ENCODE measurements at places on chromosomes 1 and 21.
A peak's percentile ranks its signal among the peaks of the same experiment; 100 is the strongest.

- DNase-seq = peak; percentile 28
Observed at GRCh38 chr1:82377201-82377884, 576.6 kb downstream of the ADGRL2 start.

DNA sequence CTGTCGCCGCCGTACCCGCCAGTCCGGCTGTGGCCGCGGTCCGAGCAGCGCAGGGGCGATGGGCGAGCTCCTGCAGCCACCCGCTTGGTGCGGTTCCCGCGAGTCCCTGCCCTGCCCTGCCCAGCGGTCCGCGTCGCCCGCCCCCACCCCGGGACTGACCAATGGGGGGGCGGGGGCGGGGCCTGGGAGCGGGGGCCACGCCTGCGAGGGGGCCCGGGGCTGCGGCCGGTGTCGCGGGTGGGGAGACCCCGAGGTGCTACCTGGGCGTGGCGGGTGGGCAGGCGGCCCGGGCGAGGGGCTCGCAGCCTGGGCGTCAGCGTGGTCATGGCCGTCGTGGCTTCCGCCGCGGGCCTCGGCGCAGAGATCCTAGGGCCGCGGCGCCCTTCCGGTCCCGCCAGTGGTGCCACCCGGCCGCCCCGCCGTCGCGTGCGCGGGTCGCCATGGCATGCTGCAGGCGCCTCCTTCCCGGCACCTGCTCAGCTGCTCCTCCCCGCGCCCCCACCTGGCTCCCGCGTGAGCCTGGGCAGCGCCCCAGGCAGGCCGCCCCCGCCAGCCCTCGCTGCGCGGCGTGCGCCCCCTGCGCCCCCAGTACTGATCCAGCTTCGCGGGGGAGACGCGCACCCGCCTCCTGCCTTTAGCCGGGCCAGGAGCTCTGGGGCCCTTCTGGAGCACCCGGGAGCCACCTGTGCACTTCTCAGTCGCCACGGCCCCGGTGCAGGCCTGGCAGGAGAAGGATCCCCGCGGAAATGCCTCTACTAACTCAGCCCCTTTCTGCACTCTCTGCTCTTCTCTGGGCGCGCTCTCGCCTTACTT is at the start of gene BMP8B:
BMP8B (minus strand) TSS at position 108 of the 813 bp plus-strand sequence. CDS start 380 bp downstream, outside the sequence.
- no peak for DNase-seq

DNA sequence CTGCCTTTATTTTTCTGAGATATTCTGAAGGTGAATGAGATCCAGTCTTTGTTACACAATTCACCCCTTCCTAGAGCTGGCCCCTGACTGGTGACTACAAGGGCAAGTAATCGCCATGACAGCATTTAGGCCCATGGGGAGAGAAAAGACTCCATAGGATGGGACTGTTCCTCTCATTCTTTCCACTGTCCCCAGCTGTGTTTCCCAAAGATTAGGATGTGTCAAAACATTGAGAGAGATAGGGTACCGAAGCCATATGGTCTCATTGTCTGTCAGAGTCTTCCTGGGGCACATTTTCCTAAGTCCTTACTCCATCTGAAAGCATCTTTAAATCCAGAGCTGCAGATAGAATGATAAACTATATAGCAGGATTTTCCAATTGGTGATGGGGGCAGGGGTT is 423.5 kb downstream of the OMA1 start:
- DNase-seq = no peak

DNA sequence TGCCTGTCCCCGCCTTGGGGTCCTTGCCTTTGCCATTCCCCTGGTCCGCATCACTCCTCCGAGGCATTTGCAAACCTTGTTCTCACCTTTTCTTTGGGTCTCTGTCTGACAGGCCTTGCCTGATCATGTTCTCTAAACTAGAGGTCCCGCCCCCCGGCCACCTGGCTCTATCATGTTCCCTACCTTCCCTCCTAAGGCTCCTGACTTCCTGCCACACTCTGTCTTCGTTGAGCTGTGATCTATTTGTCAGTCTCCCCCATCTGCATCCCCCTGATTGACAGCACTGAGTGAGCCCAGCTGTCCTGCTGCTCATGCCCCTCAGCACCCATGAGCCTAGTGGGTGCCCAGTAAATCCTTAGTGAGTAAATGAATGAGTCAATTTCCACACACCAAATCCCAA is 22.8 kb downstream of the ERG start:
- DNase-seq = no peak

GRCh38 chr1:203351037-203351625 is at the start of gene FMOD:
Gene FMOD, minus strand, starts transcription at chr1:203351122. Its CDS starts 2,852 bp downstream, at chr1:203348270.
- DNase-seq = no peak

DNA sequence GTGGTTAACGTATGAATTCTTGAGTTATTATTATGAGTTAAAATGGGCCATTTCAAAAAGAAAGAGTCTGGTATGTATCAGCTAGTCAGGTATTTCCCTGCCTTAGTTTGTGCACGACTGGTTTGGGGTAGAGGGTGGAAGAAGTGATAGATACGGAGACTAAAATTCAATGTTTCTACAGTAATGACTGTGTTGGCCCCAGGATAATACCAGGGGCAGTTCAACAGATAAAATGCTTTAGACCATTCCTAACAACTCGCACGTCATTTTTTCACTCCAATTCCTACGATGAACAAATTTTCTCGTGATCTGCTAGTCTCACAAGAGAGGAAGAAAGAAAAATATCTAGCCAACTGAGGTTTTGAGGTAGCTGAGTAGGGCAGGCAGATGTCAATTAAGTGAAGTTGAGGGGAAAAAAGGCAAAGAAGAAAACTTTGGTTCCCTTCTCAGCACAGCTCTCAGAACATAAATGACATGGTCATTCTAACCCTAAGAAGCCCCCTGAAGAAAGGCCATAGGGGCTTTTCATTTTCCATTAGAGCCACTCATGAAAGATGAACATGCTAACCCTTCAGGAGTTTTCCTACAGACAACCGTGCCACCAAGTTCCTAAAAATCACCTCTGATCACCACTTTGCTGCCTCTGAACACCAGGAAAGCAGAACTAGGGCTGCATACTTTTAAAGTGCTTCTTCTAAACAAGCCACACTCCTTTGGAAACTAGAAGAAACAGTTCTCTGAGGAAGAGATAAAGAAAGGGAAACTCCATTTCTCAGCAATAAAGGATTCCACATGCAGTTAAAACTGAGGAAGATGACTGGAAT is 5.6 kb downstream of the MCOLN2 start:
- DNase-seq = no peak

GRCh38 chr1:107473065-107473464 is 332.2 kb downstream of the NTNG1 start:
- DNase-seq = no peak

GRCh38 chr1:58882322-58882948 is 98.6 kb upstream of the JUN start:
- DNase-seq = no peak

DNA sequence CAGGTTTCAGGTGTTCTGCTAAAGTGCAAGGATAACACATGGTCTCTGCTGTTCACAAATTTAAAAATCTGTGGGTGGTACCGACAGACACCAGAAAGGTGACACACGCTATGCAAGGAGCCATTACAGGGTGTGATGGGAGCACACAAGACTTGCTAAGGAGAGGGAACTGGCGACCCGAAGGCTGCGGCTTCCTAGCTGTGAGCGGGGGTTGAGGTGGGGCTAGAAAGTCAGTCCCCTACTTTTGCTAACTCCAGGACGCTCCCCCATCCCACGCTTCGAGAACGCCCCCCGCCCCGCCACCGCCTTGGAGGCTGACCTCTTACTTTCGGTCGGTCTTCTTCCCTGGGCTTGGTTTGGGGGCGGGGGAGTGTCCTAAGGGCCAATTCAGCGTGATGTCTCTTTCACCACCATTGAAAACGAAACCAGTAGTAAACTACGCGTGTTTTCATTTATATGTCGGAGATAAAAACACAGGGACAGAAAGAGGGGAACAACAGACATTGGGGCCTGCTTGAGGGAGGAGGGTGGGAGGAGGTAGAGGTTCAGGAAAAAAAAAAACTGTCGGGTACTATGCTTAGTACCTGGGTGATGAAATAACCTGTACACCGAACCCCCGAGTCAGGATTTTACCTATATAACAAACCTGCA is 1.1 kb downstream of the CKS1B start:
- DNase-seq = no peak

DNA sequence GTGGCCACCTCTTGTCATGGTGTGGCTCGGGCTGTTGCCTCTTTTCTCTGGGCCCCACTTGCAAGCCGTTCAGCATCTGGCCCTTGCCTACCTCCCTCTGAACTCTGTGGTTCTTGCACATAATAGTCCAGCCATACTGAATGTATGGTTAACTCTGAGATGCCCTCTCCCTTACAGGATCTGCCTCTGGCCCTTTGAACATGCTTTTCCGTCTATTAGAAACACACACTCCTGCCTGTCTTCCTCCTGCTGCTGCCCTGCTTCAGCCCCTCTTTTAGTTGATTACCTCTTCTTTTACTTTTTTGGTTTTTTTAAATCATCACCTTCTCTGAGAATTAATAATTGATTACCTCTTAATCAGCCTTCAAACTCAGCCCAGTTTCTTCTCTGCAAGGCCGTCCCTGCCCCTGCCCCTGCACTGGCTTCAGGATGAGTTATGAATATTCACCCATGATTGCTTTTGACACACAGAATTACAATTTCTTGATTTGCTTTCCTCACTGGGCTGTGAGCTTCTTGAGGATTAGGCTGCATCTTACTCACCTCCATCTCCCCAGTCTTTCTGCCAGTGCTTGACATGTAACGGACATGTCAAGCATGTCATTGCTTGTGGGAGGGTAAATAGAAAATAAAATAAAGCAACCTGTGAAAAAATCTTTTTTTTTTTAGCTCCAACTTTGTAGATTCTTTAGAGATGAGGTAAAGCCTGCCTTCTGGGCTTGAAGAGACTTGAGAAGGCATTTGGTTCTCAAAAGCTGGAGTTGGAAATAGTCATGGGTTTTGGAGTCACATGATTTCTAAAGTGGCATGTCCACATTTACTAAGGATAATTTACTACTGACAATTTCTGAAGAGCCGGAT is 158.3 kb downstream of the PLXNA2 start:
- DNase-seq = no peak

GRCh38 chr21:43353282-43354025 is 73.5 kb downstream of the SIK1 start:
- DNase-seq = no peak

DNA sequence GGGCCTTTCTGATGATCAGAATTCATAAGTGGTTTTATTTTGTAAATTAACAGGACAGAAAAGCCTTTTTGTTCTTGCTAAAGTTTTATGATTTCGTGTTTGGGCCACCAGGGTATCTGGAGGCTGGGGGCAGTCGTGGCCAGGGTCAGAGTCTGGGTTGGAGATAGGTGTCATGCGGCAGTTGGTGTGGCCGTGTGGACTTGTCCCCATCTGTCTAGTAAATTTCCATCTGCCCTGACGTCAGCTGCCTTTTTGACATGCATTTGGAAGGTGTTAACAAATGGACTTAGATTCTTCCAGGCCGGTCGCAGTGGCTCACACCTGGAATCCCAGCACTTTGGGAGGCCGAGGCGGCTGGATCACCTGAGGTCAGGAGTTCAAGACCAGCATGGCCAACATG is 56.8 kb downstream of the SKI start:
- DNase-seq = no peak

DNA sequence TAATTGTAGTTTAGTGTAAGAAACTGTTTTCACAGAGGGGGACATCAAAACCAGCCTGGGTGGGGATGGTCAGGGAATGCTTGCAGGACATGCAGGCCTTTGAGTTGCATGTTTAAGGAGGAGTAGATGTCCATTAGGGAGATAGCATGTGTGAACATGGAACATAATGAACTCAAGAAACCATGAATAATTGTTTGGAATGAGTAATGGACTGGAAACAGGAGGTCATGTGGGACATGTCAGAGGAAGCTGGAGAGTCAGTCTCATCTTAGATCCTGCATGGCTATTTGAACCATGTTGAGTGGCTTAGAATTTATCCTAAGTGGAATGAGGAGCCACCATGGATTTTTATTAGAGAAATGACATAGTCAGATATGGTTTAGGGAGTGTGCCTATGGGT is 86.4 kb downstream of the RPE65 start:
- DNase-seq = no peak

- no peak for DNase-seq
Observed at GRCh38 chr1:232553050-232553754, 76.7 kb downstream of the SIPA1L2 start.

- DNase-seq = peak; percentile 88
Observed at GRCh38 chr1:59057211-59057694, 239.6 kb upstream of the FGGY start.

GRCh38 chr1:197778366-197778945 is 3.2 kb upstream of the DENND1B start:
- no peak for DNase-seq

DNA sequence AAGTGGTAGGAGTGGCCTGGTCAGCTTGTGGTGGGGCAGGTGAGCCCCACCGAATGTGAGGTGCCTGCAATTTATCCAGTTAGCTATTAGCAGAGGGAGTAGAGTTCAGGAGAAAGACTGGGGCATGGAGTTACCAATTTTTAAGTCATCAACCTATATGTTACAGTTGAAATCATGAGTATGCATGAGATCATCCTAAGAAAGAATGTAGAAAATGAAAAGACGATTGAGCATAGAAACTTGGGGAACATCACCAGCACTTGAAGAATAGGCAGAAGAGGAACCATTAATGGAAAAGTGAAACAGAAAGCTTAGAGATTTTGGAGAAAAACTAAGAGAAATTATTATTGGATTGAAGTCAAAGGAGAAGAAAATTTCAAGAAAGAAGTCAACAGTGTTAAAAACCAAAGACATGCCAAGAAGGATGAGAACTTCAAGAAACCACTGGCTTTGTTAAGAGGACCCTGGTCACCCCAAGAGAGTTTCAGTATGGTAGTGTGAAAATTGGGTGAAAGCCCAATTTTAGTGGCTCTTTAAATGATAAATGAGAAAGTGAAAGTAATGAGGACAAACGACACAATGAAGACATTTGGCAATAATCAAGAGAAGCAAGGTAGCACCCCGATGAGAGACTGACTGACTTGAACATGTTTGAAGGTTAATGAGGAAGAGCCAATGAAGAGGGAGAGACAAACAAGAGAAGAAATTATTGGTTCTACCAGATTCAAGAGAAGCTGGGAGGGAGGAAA is 36.7 kb downstream of the DNASE2B start:
- no peak for DNase-seq

GRCh38 chr21:20971296-20971921 is 26.8 kb upstream of the NCAM2 start:
- peak; percentile 21 for DNase-seq

- no peak for DNase-seq
Observed at GRCh38 chr1:150513351-150513791, 2.2 kb upstream of the FALEC start.

DNA sequence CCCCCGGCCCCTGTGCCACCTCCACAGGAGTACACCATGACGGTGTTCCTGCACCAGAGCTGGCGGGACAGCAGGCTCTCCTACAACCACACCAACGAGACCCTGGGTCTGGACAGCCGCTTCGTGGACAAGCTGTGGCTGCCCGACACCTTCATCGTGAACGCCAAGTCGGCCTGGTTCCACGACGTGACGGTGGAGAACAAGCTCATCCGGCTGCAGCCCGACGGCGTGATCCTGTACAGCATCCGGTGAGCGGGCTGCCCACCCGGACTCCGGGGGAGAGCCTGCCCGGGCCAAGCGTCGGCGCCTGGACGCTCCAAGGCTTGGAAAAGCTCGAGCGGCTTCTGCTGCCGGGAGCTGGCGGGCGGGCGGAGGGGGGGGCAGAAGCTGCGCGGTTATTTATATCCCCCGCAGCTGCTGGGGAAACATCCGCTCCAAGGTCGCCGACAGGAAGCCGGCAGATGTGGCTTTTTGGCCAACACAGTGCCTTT is 6.4 kb downstream of the GABRD start:
- DNase-seq = no peak

- DNase-seq = peak; percentile 35
Observed at GRCh38 chr1:2233997-2234761, 6.1 kb downstream of the SKI start.

Measured in amniotic stem cell (primary cell).